Stimulated activated CD8-positive, alpha-beta memory T cell treated with anti-CD3 and anti-CD28 coated beads, Interleukin-4, amount 100 ng/mL, for 1 hour (primary cell): ENCODE measurements at places on chromosomes 5 and 9.

GRCh38 chr5:160539431-160539830 lies 117.8 kb downstream of the PTTG1 start:
- DNase-seq: no peak

DNA sequence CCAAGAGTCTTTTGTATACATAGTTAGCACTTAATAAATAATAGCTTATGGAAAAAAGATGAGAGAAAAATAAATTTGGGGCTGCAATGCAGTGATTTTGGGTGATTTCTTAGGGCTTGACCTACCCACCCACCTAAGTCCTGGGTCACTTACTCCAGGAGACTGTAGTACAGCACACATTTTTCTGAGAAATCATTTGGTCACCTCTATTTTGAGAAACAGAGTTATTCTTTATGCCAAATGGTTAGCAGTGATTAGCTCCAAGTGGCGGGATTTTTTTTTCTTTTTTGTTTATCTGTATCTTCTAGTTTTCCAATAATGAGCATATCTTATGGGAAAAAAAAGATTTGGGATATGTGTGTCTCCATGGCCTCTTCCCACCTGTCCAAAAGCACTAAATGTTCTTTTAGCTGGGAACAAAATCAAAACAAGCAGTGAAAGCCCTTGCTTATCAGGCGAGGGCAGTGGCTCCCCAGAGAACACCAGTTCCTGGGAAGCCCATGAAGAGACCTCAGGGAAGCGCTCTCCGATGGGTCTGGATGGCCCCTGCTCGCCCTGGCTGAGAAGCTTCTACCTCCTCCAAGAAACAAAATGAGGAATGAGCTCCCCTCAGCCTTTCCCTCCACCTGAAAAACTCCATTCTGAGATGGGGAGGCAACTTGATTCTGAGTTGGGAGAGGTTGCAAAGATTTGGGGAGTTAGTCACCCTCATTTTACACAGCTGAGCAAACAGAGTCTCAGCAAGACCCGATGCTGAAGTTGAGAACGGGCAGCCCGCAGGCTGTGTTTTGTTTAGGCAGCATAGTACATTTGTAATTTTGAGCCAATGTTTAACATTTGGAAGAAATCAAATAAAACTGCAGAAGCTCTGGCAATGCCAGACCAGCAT lies 69.9 kb downstream of the CYFIP2 start:
- DNase-seq: no peak

- no peak for DNase-seq
Measured at GRCh38 chr5:138504799-138505198, 38.2 kb downstream of the ETF1 start.

GRCh38 chr9:120914396-120914795 lies 12.2 kb downstream of the TRAF1 start:
- DNase-seq: no peak

- DNase-seq: no peak
Measured at GRCh38 chr9:8434621-8435020, 635.0 kb upstream of the DMAC1 start.

DNA sequence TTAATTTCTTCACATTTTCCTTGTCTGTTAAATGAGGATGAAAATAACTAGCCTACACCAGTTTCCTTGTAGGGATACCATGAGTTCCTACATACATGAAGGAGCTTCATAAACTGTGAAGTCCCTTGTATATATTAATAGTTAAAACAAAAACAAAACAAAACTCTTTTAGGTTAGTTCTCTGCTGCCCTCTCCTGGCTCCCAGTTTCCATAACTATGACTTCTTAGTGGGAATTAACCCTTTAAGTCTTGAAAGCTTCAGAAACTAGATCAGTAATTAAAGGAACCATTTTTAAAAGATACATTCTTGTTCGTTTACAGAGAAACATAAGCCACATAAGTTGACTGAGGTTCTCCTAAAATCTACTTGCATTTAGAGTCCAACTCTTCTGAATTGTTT lies 500.0 kb upstream of the C9orf72 start:
- DNase-seq: no peak

- DNase-seq: no peak
Measured at GRCh38 chr5:77957-78804, 13.8 kb upstream of the PLEKHG4B start.

- no peak for DNase-seq
Measured at GRCh38 chr9:28001096-28001495, 427.8 kb upstream of the C9orf72 start.

- no peak for DNase-seq
Measured at GRCh38 chr5:180297587-180298282, 5.9 kb upstream of the MAPK9 start.

- DNase-seq: no peak
Measured at GRCh38 chr9:133642708-133643361, 6.7 kb downstream of the DBH start.

- no peak for DNase-seq
Measured at GRCh38 chr9:105444130-105444529, 3.7 kb upstream of the FSD1L start.

DNA sequence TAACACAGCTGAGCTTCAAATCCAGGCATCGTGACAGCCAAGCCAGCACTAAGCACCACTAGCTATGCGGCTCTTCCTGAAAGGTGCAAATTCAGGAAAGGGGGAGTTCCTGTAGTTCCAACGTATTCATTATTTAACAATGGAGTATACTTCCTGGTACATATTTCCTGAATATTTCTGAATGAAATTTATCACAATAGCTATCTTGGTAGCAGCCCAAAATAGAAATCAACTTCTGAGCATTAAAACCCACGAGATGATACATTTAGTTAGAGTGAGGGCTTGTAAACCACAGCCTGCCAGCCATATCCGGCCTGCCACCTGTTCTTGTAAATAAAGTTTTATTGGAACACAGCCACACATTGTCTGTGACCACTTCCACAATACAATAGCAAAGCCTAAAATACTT lies 109.7 kb upstream of the RETREG1 start:
- no peak for DNase-seq

DNA sequence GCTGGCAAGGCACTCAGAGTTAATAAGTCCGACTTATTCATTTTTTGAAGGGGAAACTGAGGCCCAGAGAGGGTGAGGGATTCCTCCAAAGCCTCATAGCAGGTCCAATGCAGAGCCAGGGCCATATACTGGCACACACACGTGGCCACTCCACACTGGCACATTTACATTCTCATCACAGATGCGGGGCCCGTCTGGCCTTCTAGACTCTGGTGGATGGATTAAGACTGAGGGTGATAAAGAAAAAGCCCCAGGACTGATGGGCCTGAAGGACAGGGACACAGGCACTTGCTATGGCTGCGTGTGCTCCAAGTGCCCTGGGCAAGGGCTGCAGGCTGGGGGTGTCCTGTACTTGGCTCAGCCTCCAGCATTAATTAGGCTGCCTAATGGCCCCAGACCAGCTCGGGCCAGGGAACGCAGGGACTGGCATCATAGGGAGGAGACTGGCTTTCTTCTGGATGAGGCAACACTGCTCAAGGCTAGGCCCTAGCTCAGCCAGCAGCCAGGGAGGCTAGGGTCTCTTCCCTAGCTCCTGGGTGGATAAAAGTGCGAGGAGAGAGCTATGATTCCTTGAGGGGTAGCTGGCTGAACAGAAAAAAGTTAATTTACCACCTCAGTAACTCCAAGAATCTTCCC lies 28.5 kb upstream of the CSF1R start:
- no peak for DNase-seq

GRCh38 chr9:90998573-90998972 lies 197.0 kb downstream of the SYK start:
- no peak for DNase-seq

DNA sequence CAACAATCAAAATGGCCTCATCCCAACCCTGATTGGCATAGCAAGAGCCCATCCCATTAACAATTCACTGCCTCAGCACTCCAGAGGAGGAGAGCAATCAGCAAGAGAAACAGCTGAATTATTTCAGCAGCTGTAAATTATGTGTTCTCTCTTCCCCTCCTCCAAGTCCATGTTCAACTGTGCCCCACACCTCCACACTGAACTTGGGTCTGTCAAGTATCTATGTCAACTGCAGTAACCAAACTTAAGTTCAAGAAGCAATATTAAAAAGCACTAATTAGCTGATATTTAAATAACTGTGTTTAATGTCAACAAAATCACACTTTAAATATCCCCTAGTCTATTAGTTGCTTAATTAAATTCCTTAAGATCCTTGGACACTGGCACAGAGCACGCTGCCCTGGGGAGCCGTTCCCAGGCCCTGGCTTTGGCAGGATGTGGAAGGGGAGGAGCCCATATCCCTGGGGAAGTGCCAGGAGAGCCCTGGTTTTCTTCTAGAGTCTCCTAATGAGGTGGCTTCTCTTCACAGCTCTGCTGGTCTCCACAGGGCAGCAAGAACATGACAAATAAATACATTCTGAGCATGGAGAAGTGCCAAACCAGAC lies 50.6 kb downstream of the SIL1 start:
- DNase-seq: no peak

DNA sequence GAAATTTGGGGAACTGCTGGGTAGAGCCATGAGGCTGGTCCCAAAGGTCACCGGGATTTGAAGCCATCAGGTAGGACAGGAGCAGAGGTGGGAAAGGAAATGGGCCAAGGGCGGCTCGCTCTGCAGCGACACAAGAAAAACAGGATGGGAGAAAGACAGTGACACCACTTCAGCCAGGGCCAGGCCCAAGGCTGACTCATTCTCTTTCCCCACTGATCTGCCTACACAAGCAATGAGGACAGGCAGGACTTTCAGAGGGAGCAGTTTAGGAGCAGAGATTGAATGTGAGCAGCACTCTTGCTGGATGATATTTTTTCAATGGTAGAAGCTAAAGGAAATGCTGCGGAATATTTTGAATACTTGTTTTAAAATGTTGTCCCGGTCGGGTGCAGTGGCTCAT lies 3.5 kb downstream of the RUFY1 start:
- no peak for DNase-seq

- DNase-seq: no peak
Measured at GRCh38 chr9:2764353-2764752, 47.0 kb downstream of the KCNV2 start.

- no peak for DNase-seq
Measured at GRCh38 chr9:95091601-95092261, 225.8 kb downstream of the FANCC start.

DNA sequence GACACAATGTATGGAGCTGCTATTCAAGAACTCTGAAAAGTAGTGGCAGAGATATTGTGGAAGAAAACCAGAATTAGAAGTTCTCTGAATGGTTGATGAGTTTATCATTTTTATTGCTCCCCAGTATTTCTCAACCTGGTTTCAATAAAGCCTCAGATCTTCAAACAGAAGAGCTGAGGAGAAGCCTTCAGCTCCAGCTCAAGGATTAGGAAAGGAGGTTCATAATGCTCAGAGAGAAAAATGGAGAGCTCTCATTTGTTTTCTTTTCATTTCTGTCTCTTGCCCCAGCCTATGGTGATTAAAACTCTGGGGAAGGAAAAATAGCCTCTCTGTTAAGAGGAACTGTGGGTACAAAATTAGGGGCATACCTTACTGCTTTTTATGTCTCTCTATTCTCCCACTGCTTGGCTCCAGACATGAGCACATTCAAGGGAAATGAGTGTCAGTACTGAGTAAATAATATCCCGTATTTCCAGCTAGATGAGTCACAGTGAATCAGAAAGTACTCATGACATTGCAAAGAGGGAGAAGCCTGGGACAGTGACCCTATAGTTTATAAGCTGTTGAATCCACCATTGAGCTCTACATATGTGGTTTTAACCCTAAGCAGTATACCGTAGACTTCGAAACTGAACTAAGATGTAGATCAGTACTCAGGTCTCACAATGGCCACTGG lies 138.1 kb downstream of the EMB start:
- DNase-seq: no peak

DNA sequence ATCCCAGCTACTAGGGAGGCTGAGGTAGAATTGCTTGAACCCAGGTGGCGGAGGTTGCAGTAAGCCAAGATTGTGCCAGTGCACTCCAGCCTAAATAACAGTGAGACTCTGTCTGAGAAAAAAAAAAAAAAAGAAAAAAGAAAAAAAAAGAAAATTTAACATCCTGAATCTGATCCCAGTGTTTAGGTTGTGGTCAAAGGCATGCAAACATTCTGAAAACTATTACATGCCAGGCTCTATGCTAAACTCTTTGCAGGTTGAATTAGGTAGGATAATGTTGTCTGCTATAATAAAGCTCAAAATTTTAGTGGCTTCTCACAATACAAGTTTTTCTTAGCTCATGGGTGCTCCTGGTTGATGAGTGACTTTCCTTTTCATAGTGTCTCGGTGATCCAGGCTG lies 367.4 kb downstream of the PSAT1 start:
- DNase-seq: no peak

- DNase-seq: no peak
Measured at GRCh38 chr5:100762995-100763394, 140.1 kb downstream of the ST8SIA4 start.

DNA sequence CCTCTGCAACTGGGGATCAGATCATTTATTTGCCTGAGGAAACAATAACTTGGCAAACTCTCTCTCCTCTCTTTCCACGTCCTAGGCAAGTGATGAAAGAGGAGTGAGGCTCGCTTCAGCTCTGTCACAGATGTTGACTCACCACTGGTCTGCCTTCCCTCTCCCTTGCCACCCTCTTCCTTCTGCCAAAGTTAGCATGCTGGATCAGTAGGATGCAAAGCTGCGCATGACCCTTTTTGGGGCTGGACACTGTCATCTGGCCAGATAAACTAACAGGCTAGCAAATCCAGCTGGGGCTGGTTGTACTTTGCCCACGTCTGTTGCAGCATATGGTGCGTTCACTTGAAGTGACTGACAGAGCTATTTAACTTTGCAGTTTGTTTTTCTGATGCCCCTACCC lies 36.2 kb upstream of the SMARCA2 start:
- no peak for DNase-seq

DNA sequence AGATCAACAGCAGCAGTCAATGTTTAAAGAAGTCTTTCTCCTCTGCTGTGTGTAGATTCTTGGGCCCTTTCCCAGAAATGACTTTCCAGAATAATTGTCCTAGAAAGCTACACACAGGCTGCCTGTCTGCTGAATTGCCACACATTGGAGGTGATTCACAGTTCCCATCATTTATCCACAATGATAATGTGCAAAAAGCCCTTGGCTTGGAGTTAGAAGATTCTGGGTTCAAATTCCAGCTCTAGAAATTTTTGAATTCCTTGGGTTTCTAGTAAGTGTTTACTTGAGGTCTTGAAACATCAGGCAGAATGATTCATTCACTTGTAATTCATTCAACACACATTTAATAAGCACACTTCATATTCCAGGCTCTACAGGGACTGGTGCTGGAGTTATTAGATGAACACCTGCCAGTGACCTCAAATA lies 28.6 kb upstream of the EPB41L4B start:
- DNase-seq: no peak

DNA sequence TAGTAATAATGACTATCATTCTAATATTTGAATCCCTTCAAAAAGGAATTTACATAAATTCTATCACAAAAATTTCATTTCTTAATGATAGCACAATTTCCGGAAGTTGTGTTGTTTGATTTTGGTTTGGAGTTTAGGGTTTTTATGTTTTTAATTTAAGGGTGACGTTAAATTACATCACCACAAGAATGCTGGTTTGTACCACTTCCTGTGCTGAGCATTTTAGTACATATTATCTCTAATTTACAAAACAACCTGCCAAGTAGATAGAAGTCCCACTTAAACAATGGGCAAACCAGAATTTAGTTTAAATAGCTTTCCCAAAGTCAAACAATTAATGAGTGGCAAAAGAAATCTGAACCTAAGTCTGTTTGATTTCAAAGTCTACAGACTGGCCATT lies 63.4 kb downstream of the DENND1A start:
- no peak for DNase-seq

- DNase-seq: no peak
Measured at GRCh38 chr5:139494256-139494655, 11.7 kb upstream of the STING1 start.
